ENCODE measurements at places on chromosomes 12 and 14. TPM values are rescaled to one million over a fixed set of nuclear protein-coding genes. Genes with fewer than 3 reads are reported as not detected.
A peak's percentile ranks its signal among the peaks of the same experiment; 100 is the strongest.

MUCL1 gene
- total RNA-seq: not detected

A2ML1 gene
- total RNA-seq: not detected

TSPAN19 gene
- total RNA-seq: not detected

DNA sequence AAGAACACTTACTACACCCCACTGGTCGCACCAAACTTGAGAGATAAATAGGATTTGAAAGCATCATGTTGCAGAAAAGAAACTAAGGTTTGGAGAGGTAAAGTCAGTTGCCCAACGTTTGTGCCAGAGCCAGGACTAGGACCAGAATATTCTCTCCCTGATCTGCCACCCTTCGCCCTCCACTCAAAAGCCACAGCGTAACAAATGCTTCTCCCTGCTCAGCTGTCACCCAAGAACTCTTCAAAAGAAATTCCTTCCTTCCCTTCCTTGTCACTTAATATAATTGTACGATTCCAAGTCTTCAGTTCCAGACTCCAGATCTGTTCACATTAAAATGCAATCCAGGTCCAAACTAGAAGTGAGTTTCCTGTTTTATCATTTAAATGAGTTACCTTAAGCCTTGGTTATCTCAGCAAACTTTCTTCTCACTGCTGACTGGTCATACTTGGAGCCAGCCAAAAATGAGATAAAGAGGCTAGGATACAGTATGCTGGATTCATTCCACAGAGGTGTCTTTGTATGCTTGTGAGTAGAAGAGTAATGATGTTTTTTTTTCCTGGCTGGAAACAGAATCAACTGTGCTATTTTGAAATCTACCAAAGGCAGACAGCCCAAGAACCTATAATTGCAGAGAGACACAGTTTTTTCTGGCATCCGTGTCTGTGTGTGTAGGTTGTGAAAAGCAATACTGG is 12.8 kb upstream of the PPFIBP1 start:
- DNase-seq: no peak

- DNase-seq: no peak
These were observed 629 bp downstream of the LETMD1 start for GRCh38 chr12:51048661-51049251.

DNA sequence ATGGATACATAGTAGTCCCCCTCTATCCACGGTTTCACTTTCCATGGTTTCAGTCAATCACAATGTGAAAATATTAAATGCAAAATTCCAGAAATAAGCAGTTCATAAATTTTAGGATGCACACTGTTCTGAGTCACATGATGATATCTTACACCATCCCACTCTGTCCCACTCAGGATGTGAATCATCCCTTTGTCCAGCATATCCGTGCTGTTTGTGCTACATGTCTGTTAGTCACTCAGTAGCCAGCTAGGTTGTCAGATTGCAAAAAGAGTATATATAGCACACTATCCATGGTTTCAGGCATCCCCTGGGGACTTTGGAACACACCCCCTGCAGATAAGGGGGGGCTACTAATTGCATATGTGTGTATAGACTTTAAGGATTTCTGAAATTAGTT is 8.1 kb upstream of the NAA30 start:
- no peak for DNase-seq

DNA sequence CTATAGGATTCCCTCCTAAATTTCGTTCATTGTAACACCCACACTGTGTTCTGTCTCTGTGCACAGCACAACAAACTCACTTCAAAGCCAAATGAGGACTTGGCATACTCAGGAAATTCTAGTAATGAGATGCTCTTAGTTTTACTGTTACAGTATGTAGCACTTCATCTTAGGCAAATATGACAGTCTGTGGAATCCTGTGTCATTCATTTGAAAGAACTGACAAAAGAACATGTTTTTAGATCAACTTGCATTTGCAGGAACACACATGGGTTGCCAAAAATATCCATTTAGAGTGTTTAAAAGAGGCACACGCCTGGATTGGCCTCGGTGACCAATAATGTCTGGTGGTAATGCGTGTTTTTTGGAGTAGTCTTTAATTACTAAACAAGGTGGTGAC is 56.5 kb downstream of the PDE3A start:
- DNase-seq: no peak

GRCh38 chr12:42208574-42208973 is 29.5 kb downstream of the YAF2 start:
- no peak for DNase-seq

GRCh38 chr14:76940021-76940760 is 88.3 kb downstream of the IRF2BPL start:
- DNase-seq: no peak

DNA sequence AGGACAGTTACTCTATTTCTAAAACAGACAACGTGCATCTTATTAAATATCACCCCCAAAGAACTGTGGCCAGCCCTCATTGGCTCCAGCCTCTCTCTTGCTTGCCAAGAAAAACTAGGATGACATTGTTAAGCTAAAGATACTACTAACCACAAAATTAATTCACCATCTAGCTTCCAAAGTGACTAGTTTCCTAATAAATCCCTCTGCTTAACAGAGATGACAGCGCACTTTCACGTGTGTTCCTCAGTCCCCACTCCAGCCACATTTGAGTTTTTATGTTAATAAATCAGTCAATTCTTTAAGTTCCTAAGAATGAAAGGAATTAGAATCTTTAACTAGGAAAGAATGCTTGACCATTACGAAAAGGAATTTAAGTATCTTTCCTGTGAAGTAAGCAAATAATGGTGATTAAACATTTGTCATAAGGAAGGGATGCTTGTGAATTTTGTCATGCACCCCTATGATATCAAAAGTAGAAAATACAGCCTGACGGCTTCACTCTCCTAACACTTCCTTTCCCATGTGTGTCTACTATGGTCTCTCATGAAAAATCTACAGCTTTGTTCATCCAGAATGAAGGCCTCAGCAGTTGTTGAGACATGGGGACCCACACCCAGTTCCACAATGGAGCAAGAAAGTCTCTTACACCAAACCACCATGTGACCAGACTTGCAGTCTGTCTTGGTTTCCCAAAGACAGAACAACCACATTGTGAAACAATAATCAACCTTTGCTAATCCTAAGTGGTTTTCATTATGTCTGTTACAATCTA is 8.1 kb downstream of the CORO1C start:
- DNase-seq: no peak

DNA sequence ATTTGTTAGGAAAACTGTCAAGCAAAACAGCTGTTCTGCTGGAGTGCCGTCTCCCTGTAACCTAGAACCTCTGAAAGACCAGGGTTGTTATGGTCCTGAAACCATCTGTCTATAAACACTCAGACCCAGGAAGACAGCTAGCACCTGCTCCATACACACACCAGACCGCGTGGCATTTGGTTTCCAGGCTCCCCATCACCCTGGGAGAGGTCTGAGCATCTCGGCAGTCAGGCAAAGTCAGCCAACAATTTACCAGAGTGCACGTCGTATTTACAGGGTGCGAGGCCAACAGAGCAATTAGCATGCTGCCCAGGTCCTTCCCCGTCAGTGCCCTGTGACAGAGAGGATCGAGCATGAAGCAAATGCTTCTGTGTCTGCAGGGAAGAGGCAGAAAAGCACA is 272.5 kb downstream of the SLC15A4 start:
- DNase-seq: no peak

DNA sequence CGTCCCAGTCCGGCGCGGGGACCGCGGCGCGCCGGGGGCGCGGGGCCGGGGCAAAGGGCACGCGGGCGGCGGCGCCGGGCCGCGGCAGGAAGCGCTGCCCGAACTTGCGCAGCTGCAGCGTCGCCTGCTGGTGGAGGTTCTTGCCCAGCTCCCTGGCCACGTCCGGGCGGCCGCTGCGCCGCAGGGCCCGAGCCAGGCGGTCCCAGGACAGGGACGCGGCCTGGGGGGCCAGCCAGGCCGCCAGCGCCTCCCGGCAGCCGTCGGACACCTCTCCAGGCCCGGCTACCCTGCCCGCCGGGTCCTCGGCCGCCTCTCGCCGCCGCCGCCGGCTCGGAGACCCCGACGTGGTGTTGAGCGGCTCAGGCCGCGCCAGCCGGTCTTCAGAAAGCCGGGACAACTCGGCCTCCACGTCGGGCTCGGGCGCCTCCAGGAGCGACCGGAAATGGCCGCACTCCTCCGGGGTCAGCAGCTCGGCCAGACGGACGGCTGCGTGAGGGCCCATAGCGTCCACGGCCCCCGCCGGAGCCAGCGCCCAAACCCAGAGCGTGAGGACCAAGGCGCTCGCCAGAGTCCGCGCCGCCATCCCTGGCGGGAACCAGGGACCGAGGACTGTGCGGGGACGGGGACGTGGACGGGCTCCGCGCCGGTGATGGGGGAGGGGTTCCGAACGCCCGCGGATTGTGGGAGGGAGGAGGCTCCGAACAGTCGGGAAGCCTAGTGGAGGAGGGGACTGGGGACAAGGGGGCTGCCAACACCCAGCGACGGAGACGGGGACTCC is 34.0 kb downstream of the FIGNL2 start:
- DNase-seq: peak; percentile 94

- no peak for DNase-seq
These were observed 6.2 kb downstream of the TTLL5 start for GRCh38 chr14:75667099-75667765.

DNA sequence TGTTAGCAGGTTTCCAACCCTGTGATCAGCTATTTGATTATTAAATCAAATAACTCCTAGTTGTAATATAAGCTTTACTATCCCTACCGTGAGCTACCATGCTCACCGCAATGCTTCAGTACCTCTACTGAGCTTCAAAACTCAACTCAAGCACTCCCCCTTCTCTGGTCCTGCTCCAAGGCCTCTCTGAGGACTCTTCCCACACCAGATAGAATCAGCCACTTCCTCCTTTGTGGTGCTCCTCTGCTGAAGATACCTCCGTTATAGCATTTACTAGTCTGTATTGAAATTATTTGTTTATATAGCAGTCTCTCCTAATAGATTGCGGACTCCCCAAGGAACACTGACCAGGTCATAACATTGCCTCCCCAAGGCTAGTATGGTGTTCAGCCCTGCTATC is 17.5 kb downstream of the AREL1 start:
- DNase-seq: no peak

DNA sequence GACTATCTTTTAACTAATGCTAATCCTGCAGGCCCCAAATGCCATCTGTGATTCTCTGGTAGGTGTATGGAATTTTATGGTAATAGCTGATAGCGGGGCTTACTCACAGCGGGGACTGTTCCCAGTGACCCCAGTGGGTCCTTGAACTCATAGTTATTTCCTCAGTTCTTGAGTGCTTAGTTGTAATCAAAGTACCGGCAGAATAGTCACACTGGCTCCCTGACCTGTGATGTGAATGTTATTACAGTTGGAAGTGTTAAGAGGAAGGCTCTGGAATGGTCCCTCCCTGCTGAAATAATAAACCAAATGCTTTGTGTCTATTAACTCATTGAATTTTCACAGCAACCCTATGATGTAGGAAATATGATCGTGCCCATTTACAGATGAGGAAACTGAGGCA is 78.3 kb downstream of the NDUFA12 start:
- no peak for DNase-seq

- no peak for DNase-seq
These were observed 1257.5 kb downstream of the FSCB start for GRCh38 chr14:43249591-43249990.
